Psoas muscle (tissue), 8 donors: ENCODE measurements at places on chromosomes 7 and 10. TPM values are rescaled to one million over a fixed set of nuclear protein-coding genes. Genes with fewer than 3 reads are reported as not detected.

The MSMB gene
- total RNA-seq, result not detected

- no peaks in the 10 kb centered on the region for H3K27me3 ChIP-seq
- no peaks in the 10 kb centered on the region for H3K36me3 ChIP-seq
- H3K4me3 ChIP-seq, result no peak overlapping the region
- no peaks in the 10 kb centered on the region for H3K4me1 ChIP-seq
- no peak for DNase-seq
These were observed 20.4 kb downstream of the OPALIN start for GRCh38 chr10:96338279-96338925.

The TRPV6 gene
- not detected for total RNA-seq

DNA sequence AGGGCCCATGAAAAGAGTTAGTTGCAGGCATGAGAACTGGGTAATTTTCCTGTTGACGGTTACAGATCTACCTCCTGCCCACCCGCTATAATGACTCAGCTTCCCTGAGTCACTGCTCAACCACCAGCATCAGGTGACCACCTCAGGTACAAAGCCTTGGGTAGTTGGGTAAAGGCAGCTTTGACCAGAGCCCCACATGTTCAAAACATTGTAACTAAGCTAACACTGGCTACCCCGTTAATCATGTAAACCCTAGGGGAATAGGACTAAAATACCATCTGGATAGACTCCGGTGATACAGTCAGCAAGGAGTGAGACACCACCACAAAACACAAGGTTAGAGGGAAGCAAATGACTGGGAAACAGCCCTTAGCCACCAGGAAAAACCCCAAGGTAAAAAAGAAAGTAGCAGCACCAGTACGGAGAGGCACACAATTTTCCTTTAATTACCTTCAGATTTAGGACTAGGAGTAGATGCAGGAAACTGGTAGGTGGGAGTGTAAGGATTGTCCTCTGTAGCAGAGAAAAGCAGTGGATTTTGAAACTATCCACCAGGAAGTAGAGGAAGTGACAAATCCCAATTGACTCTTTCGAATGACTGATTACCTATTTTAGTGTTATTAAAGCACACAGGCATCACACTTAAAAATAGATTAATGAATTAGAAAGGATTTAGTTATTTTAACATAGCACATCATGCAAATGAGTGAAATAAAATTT, 103.5 kb upstream of the PDLIM1 start:
- H3K27me3 ChIP-seq, result no peaks in the 10 kb centered on the region
- no peak overlapping the region for H3K4me3 ChIP-seq
- peak overlapping the region; percentile 69 for H3K27ac ChIP-seq
- H3K36me3 ChIP-seq, result peaks cover 3% of the 10 kb centered on the region
- peaks cover 27% of the 10 kb centered on the region for H3K4me1 ChIP-seq

The ADIRF gene
- 37.8 TPM for total RNA-seq

The GNAT3 gene
- not detected for total RNA-seq

The COL1A2 gene
- total RNA-seq, result 85.0 TPM

The GPR85 gene
- total RNA-seq, result 0.15 TPM

- H3K27ac ChIP-seq, result peak overlapping the region; percentile 65
- DNase-seq, result no peak
- no peak overlapping the region for H3K4me3 ChIP-seq
- H3K36me3 ChIP-seq, result no peaks in the 10 kb centered on the region
These were observed 51.9 kb downstream of the CCNY start for GRCh38 chr10:35388197-35388596.

DNA sequence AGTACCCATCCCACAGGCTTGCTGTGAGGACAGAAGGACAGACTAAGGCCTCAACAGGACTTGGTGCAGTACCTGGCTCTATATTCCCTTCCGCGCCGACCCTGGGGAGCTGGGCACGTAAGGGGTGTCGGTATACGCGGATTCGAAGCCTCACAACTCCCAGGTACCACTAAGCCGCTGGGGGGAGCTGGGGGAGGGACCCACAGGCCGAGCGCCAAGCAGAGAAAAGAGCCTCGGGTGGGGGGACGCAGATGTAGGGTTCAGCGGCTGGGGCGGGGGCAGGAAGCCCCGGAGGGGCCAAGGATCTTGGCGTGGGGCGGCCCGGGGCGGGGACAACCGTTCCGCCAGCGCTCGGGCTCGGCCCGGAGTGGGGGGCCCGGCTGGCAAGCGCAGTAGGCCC, 126.4 kb upstream of the ZNF746 start:
- H3K27me3 ChIP-seq, result no peaks in the 10 kb centered on the region
- peaks cover 24% of the 10 kb centered on the region for H3K4me1 ChIP-seq
- H3K4me3 ChIP-seq, result peak overlapping the region; percentile 95
- H3K36me3 ChIP-seq, result no peaks in the 10 kb centered on the region
- DNase-seq, result peak; percentile 31

GRCh38 chr7:75969704-75970498, 24.5 kb downstream of the TMEM120A start:
- no peaks in the 10 kb centered on the region for H3K27me3 ChIP-seq
- H3K4me1 ChIP-seq, result peaks cover 81% of the 10 kb centered on the region
- peaks cover 16% of the 10 kb centered on the region for H3K36me3 ChIP-seq
- peak overlapping the region; percentile 25 for H3K4me3 ChIP-seq
- peak; percentile 59 for DNase-seq

The GDF2 gene
- not detected for total RNA-seq

DNA sequence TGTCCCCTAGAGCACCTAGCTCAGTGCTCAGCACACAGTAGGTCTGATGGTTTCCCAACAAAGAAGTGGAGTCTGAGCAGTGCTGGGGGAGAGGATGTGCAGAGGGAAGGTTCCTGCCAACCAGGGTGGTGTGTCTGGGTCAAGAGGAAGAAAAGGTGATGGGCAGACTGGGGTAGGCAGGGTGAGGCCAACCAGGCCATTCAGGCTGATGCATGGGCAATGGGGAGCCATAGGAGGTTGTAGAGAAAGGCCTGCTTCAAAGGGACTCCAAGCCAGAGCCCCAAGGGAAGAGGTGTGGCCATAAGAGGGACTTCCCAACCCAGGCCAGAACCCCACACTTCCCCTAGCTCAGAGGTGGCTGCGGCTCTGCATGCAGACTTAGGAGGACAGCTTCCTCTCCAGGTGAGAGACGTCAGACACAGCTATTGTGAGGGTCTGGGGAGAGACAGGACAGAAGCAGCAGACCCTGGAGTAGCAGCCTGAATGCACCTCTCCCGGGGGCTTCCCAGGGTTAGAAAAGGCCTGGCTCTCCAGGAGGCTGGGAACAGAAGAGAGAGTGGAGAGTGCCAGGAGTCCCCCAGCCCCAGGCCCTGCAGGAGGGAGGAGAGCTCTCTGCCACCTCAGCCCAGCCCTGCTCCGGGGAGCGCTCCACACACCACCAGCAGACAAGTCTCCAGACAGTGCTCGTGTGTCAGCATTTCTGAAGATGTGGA, 87.4 kb upstream of the ZMIZ1 start:
- no peak overlapping the region for H3K27ac ChIP-seq
- no peaks in the 10 kb centered on the region for H3K27me3 ChIP-seq
- peaks cover 14% of the 10 kb centered on the region for H3K4me1 ChIP-seq
- no peak overlapping the region for H3K4me3 ChIP-seq

The GRM3 gene
- total RNA-seq, result not detected

The CRHR2 gene
- 0.34 TPM for total RNA-seq

The ANKRD61 gene
- total RNA-seq, result 0.20 TPM
